GM12892 (cell line): ENCODE measurements at places on chromosomes 6 and 20.

DNA sequence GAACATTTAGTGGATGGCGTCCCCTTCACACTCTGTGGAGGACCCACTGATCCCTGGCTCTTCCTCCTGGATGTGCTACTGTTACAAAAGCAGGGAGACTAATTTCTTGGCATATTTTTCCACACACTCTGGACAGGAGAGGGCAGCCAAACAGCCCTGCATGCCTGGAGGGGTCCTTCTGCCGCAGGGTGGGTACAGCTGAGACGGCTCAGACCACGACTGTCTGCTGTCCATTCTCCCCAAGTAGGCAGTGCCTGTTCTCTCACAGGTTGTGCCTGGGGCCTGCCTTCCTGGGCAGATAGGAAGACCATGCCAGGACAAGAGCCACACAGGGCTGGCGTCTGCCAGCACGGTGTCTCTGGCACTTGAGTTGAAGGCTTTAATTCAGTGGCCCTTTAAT lies 260.1 kb downstream of the FOXC1 start:
- no peak for DNase-seq

DNA sequence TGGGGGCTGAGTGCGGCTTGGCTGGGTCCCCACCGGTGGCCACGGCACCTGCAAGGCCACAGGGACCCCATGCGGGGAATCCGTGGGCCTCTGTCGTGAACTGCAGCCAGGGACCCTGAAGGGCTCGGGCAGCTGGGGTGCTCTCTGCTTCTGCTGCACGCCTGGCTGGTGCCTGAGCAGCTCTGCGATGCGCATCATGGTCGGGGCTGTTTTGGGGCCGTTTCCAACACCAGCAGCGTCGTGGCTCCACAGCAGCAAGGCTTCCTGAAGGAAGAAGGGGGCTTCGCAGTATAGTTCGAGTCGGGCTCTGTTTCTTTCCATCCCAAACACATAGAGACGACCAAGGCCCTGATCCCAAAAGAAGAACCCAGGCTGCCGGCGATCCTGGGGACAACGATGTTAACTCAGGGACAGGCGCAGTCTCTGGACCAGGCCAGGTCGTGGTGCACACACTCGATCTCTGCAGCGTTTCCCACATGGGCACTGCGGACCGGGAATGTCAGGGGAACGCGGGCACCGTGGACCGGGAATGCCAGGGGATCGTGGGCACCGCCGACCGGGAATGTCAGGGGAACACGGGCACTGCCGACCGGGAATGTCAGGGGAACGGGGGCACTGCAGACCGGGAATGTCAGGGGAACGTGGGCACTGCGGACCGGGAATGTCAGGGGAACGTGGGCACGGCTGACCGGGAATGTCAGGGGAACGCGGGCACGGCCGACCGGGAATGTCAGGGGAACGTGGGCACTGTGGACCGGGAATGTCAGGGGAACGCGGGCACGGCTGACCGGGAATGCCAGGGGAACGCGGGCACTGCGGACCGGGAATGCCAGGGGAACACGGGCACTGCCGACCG lies 36.8 kb upstream of the BHLHE23 start:
- DNase-seq, result no peak

- DNase-seq, result no peak
These were observed 230.9 kb upstream of the DTNBP1 start for GRCh38 chr6:15893556-15894253.

DNA sequence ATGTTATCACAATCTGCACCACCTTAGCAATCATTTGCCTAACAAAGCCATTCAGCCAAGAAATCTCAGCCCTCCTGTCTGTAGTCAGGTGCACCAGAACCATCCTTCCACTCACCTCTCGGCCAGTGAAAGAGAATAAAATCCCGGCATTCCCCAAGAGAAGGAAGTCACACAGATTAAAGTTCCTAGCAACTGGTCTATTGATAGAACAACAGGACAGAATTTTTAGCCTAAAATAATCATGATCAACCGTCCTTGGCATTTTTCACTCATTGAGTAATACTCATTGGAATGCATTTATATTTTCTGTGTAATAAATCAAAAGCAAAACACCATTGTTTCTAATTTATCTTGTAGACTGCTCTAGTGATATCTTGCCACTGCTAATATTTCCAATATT lies 85.7 kb upstream of the CDH4 start:
- no peak for DNase-seq

DNA sequence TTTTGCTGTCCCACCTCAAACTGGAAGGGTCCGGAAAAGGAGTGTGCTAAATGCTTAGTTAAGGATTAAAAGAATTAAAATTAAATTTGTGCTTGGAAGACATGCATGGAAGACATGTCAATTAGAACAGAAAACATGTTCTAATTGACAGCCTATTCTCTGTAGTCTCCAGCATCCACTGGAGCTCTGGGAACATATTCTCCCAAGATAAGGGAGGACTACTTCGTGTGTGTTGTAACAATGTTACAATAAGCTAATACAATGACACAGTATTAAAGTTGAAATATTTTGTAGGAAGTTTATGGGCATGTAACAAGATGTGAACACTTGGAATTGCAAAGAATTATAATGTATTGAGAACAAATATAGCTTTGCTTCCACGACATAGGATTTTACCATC lies 567.4 kb upstream of the CITED2 start:
- DNase-seq, result no peak

GRCh38 chr20:48153103-48153502 lies 367.8 kb upstream of the SULF2 start:
- DNase-seq, result no peak

DNA sequence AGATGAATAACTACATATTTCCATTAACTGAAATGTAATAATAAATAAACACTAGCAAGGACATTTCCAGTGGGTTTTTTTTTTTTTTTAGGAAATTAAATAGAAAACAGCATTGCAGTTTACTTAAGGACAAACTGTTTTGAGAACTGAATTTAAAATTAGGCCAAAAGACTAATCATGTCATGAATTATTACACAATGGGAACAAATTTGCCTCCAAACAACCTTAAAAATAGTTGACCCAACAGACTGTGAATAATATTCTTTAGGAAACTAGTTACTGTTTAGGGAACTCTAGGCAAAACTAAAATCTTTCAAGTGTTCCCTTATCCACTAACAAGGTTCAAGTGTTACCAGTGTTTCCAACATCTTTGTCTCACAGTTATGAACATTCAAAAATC lies 16.4 kb upstream of the COL12A1 start:
- no peak for DNase-seq

DNA sequence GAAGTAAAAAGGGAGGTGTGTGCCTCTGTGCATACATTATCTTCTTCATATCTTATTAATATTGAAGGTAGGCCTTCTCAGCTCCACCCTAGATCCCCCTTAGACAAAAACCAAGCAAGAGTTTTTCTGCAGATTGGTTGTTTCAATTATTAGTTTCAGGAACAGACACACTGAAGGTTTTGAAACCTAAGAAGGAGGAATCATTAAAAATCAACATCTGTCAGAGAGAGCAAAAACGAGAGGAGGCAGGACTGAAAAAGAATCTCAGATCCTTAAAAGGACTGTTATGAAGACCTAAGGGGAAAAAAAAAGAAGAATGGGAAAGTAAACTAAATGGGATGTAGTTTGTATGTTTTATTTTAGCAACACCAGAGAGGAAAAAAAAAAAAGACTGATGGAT lies 560.8 kb upstream of the JAG1 start:
- DNase-seq, result no peak

GRCh38 chr6:119749335-119749734 lies 399.8 kb upstream of the MAN1A1 start:
- no peak for DNase-seq

DNA sequence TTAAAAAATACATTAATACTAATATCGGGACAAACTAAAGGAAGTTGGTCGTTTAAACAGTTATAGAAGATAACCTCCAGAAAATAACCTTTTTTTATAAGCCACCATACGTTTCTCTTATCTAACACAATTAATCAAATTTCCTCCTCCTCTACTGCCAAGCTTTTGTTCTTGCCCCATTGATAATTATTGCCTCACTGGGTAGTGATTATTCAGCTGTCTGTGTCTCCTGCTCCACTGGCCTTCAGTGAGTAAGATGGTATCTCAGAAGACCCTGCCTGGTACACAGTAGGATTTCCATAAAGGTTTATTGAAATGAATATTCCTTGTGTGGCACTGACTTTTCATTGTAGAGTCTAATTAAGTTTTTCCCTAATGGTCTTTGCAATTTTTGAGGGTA lies 165.5 kb upstream of the SCGN start:
- no peak for DNase-seq

GRCh38 chr6:15255909-15256395 lies 10.1 kb downstream of the JARID2 start:
- DNase-seq, result no peak

DNA sequence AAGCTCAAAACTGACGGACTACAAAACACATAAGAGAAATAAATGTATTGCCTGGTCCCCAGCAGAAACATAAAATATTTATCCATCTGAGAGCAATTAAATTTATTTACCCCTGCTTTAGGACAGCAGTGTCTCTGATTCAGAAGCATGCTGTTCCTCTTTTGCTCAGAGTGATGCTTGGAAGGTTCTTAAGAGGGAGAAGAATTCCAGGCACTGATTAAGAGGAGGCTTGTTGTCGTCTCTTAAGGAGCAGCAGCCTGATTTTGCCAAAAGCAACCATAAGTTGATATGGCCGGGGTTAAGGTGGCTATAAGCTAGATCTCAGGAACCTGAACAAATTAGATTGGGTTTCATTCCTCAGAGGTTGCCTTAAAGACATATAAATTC lies 25.8 kb downstream of the CAP2 start:
- DNase-seq, result no peak
